AG20443 (cell line): ENCODE measurements at places on chromosomes 7 and 10.

DNA sequence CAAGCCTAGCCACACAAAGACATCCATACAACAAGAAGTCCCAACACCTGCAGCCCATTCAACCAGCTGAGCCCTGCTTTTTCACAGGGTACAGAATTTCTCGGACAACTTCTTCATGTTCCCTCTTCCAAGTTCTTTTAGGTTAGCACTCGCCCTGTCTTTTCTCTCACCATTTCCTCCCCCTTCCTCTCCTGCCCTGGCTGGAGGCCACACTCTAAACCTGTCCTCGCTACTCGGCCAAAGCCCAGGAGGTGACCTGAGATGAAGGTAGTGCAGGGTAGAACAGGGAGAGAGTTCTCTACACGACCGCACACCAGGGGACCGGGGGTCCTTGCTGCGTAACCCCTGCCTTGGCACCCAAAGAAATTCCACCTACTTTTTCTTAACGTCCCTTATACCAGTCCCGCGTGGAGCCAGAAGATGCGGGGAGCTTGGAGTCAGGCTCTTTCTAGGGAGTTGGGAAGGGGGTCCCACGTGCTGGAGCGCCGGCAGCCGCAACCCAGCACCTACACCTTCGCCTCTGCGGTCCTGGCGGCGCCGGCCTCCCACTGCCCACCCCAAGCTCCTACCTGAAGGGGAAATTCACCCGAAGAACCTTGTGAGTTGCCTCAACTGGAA, 16.0 kb upstream of the DLX6 start:
- DNase-seq, result no peak

DNA sequence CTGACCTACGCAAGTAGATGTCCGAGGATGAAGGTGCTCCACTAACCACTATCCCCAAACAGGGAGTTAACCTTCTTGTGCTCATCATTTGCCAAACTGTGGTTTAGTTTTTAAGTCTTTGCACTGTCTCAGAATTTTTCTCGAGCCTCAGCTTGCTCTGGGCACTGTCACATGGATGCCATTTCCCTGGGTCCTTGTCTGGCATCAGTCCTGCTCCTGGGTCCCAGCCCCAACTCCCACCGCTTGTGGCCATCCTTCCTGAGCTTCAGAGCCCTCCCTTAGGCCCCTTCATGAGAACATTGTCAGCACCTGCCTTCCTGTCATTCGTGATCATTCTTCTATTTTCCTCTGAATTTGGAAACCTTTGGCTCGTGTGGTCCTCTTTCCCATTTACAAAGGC, 33.8 kb downstream of the C10orf71 start:
- no peak for DNase-seq

DNA sequence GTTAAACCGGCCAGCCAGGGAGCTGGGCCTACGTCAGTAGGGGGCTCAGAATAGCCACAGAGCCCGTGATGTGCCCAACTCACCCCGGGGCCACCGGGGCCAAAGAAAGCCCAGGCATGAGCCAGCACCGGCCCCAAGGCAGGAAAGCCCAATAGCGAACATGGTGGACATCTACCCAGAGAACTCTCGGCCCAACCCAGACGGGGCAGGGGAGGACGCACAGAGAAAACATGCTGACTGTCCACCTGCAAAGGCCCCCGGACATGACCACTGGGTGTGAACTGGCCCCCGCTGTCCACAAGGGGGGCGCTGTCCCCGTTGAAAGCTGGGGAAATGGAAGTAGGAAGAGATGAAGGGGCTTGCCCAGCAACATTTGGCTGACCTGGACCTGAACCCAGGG, 169.2 kb downstream of the PRKAG2 start:
- no peak for DNase-seq

GRCh38 chr7:55247428-55247827, 117.7 kb upstream of the LANCL2 start:
- no peak for DNase-seq

DNA sequence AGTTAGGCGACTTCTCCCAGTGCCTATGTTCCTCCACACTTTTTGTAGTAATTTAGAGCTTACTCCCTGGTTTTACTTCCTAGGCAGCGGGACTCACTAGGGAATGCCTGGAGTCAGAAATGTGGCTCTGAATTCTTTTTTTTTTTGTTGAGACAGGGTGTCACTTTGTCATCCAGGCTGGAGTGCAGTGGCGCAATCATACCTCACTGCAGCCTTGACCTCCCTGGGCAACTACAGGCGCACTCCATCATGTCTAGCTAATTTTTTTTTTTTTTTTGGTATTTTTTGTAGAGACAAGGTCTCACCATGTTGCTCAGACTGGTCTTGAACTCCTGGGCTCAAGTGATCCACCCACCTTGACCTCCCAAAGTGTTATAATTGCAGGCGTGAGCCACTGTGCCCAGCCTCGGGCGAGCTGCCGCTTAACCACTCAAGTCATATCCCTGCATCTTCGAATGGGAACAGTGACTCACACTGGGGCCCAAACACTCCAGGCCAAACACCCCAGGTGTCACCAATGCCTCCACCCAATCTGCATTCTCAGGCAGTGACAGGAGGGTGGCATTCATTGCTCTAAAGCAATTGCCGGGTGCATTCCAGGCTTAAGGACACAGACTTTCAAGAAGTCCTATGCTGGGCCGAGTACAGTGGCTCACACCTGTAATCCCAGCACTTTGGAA, 19.6 kb downstream of the RGS10 start:
- no peak for DNase-seq

DNA sequence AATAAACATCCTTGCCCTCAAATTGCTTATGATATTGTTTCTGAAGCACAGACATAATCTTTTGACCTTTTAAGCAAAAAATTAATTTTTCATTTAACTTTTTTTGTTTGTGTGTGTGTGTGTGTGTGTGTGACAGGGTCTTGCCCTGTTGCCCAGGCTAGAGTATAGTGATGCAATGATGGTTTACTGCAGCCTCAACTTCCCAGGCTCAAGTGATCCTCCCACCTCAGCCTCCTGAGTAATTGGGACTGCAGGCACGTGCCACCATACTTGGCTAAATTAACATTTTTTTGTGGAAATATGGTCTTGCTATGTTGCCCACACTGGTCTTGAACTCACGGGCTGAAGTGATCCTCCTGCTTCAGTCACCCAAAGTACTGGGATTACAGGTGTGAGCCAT, 68.9 kb downstream of the BMPR1A start:
- no peak for DNase-seq

DNA sequence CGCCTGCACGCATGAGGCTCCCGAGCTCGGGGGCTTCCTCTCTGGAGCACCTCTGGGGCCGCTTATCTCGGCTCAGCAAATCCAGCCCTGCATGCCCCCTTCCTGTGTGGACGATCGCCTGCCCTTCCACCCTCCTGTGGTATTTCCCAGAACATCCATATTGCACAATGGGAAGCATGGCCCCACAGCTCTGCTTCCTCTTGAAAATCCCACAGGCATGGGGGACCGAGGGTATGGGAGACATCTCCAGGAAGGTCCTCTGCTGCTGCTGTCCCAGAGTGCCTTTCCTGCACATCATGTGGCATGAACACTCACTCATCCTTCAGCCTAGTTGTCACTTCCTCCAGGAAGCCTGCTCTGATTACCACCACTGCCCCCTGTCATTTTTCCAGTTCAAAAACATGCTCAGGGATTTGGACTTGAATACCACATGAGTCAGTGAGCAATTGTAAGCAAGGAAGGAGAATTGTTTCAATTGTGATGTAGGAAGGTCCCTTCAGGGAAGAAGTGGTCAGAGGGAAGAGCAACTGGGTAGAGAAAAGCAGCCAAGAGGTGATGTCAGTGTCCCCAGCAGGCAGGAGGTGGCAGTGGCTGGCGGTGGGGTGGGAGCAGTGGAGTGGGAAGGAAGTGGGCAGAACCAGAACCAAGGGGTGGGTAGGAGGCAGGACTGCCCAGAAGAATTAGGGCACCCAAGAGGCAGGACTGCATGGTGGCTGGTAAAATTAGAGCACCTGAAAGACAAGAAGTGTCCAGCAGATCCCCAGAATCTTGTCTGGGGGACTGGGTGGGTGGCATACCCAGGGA, 67.5 kb upstream of the ZMIZ1 start:
- DNase-seq, result peak; percentile 37

DNA sequence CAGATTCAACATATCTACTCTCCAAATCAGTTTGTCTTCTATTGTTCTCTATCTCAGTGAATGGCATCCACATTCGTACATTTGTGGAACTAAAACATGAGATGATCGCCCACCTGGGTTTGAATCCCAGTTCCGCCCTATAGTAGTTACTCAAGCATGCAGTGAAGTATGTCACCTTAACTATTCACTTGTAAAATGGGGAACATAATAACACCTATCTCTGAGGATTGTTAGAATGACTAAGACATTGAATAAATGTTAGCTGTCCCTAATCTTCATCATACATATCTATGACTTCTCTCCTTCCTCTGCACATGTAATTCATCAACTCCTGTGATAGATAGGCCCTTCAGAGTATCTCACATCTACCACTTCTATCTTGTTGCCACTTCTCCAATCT, 24.7 kb downstream of the UBE2D1 start:
- no peak for DNase-seq

DNA sequence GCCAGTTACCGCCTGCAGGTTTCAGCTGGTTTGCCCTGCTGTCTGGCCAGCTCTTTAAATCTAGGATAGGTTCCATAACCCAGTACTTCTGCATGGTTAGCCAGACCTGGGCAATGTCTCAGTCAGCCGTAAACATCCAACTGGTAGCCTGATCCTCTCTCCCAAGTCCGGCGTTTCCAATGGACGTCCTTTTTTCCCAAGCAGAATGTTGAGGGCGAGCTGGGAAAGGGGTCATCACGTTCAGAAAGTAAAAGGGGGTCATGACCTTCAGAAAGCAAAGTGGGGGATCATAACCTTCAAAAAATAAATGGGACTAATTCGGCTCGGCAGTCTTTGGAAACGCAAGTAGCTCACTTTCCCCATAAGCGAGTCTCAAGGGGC, 430 bp downstream of the PON3 start:
- DNase-seq, result no peak

GRCh38 chr7:2824026-2824677, 20.0 kb downstream of the GNA12 start:
- no peak for DNase-seq

- DNase-seq, result no peak
Measured at GRCh38 chr7:142962991-142963390, 828 bp upstream of the KEL start.

DNA sequence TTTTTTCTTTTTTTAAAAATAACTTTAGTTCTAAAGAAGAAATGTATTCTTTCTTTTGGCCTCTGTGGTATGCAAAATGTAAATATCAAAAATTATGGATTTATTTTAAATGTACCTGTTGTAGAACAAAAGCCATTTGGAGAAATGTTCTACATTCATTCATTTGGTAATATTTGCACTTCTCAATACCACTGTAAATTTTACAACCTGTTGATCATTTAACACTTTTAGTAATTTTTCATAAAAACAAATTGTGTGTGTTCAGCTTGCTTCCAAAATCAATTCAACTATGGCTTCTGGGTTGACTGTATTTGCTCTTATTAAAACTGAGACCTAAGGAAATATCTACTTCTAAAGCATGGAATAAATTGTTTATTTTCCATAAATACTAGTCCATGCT, 2.3 kb upstream of the IGF2BP3 start:
- DNase-seq, result no peak

- peak; percentile 13 for DNase-seq
Measured at GRCh38 chr10:36531621-36532020, 593.8 kb upstream of the ANKRD30A start.
